HL-60 (cell line): ENCODE measurements at places on chromosomes 5 and 9.

GRCh38 chr5:145944328-145944727 is 8.0 kb downstream of the SH3RF2 start:
- DNase-seq, result no peak

DNA sequence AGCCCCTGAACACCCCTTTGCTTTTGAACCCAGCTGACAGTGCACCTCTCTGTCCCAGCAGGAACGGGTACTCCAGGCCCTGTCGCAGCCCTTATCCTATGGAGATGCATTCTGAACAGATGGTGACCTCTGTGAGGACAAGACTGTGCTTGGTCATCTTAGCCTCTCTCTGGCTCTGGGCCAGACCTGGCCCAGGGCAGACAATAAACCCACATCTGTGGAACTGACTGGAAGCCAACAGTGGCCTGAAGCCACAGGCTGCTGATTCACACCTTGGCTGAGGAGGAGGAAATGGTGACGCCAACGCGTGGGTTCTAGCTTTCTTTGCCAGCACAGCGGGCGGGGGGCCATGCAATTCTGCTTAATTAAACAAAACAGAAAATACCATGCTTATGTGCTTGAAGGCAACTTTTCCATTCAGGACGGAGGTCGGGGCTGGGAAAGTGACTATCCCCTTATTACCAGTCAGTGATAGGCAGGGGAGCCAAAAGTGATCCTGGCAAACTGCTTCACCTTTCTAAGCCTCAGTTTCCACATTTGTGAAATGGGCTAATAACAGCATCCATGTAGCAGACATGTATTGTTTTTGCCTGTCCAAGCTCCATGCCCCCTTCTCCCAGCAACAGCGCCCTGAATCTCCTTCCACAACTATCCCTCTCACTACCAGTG is 10.8 kb downstream of the SH3PXD2B start:
- no peak for DNase-seq

DNA sequence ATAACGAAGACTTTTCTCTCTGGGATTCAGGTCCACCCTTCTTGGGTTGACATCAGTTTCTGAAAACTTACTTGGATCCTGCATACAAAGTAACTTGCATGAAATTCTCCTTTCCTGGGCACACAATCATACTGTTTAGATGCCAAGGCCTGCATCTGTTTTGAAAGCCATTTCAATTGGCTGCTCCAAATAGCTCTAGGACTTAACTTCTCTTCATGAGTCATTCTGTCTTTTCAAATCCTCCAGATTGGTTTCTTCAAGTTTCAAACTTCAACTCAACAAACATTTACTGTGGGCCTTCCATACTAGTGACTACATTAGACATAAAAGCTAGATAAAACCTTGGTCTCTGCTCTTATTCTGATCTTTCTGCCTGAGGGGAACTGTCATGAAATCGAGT is 54.8 kb upstream of the HMHB1 start:
- DNase-seq, result no peak

GRCh38 chr5:129461711-129462332 is 1.7 kb downstream of the ADAMTS19 start:
- DNase-seq, result no peak

- no peak for DNase-seq
Measured at GRCh38 chr9:115883467-115884329, 269.9 kb upstream of the PAPPA start.

DNA sequence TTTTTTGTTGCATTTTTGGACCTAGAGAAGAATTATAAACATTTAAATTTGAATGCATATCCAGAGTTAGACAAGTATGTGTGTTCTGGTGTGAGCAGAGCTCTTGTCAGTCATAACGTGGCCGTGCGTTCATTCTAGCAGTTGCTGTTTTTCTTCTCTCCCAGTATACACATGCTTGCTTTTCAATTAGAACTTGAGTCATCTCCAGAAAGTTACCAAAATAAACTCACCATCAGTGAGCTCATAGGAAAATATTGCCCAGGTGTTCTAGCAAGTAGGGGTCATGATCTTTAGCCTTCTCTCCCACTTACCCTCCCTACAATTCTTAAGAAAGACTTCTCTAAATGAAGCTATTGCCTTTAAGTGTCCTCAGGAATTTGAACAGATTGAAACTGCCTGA is 247.5 kb upstream of the TUT7 start:
- no peak for DNase-seq

DNA sequence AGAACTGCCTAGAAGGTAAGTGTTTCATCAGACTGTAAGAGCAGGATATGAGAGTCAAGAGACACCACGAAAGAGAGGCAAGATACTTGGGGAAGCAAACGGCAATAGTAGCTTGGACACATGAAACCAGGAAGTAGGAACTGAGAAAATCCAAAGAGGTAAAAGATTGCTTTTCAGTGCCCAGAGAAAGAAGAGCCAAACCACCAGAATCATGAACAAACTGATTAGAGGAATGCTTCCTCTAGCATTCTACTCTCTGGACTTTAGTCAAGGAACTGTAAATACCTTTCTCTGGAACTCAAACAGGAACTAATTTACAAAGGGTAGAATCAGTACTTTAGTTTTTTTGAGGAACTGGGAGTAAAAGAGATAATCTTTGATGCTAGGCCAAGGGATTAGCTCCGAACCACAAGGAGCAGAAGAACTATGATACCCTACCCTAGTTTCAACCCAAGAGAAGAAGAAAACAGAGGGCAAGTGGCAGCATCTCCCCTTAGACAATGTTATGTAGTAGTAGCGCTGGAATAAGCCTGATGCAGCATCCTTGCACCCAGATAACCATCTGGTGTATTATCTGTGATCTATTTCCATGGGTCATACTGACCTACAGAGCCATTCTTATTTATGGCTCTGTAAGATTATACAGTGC is 41.3 kb downstream of the EFCAB9 start:
- DNase-seq, result no peak

DNA sequence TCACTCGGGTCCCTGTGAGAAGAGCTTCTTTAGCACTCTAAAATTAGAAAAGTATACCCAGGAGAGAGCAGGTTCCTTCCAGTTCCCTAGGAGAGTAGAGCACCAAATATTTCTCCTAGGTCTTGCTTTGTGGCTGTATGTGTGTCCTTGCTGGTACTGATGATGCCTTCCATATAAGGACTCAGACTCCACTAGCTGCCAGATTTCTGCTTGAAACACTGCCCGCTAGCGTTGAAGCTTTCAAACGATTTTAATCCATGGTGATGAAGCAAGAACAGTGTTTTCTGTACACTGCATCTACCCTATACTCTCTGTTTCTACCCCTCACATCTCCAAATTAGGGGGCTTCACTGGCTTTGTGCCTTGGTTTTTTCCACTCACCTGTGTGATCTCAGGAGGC is 2.4 kb upstream of the SMC2 start:
- DNase-seq, result peak; percentile 54

- no peak for DNase-seq
Measured at GRCh38 chr5:481347-481746, 38.4 kb downstream of the EXOC3 start.

DNA sequence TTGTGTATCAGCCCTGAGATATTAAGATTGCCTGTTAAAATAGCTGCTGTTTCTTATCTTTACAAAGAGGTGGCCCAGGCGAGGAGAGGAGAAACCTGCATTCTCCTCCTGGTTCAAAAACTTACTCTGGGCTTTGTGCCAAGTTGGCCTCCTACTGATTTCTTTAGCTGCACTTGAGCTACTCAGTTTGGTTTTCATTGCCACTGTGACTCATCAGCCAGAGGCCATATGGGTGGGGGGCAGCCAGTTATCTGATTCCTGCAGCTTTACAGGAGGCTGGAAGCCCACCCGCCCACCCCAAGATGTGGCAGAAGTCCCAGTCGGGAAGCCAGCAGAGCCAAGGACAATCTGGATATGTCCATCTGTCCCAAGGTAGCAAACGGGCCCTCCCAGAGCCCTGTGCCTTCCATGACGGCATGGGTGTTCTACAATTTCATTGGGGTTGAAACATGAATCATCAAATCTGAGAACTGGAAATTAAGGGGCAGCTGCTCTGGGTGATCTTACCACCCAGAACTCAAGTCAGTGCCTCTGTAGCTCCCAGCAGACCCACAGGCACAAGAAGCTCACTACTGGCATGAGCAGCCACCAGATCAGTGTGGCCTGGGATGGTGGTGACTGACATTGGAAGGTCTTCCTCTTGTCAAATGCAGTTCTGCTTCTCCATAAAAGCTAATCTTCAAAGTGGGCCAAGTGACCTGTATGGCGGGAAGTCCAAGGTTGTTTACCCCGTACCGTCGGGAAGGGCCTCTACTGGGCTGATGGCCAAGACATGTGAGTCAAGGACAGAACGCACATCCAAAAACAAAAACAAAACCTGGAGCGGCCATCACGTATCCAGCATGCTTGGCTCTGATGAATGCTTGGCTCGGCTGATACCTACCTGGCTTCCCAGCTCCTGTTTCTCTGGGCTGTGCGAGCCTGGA is 15.6 kb downstream of the FCN2 start:
- no peak for DNase-seq

DNA sequence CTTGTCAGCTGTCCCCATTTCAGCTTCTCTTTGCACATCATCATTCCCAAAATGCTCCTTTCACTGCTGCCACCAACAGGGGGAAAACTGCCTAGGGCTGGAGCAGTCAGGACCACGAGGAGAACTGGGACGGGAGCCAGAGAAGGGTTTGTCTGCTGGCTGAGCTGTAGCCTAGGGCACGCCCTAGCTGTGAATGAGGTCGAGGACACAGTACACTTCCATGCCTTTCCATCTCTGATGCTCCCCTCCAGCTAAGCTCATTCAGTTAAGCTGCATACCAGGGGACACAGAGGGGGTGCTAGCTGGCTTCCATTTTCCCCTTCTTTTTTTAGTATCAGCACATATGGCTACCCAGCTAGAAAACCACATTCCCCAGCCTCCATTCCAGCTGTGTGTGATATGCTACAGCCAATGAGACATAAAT is 64.7 kb downstream of the STK10 start:
- no peak for DNase-seq

DNA sequence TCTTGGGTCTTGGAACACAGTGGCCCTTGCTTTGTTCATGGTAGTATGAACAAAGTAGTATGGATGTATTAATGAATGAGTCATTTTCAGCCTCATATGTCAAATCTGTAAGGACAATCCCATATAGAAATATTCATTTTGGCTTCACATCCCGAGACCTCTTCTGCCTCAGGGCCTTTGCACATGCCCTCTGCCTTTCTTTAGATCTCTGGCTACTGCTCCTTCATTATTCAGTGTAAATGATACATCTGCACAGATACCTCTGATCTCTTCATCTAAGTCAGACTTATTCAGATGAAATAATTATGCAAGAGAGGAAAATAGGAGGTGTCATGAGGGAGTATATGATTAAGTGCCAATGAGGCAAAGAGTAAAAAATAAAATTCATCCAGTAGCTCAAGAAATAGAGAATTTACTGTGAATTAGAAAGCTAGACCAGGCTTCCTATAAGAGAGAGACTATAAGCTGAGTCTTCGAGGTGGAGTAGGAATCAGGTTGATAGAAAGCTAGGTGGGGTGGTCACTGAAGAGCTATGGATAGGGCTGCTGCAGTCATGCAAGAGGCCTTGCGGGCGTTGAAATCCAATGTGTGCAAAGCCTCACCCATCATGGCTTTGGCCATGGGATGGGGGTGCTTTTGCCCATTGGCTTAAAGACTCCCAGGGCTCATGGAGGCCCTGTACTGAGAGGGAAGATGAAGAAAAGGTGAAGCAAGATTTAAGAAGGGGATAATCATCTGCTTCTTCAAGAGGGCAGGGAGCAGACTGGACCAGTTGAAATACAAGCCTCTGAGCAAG is 3.7 kb upstream of the TTLL11 start:
- DNase-seq, result no peak

DNA sequence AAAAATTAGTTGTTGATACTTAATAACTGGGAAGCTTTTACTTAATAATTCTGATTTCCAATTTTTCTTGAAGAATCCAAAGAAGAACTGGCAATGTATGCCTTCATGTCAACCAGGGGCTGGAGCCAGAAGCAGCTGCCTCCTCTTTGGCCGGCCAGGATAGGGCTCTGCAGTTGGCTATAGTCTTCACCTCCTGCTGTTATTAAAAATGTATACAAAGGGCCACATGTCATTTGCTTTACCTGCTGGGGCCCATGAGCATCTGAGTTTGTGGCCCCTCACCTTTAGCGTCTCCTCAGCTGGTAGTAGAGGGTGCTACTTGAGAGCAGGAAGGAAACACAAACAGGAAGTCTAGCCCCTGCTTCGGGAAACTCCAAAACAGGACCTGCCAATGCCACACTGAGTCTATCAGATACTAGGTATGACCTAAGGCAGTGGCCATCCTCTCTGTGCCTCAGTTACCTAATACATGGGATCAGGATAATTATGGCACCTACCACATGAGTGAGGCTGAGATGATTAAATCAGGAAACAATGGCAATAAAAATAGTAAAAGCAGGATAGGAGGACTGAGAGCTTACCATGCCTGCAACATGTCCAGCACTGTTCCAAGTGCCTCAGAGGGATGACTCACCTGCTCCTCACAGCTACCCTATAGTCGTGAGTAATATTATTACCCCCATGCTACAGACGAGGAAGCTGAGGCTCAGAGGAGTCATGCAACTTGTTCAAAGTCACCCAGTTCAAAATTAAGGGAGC is 21.3 kb downstream of the CCDC69 start:
- DNase-seq, result peak; percentile 48

GRCh38 chr9:77763566-77763965 is 115.4 kb upstream of the GNA14 start:
- no peak for DNase-seq

DNA sequence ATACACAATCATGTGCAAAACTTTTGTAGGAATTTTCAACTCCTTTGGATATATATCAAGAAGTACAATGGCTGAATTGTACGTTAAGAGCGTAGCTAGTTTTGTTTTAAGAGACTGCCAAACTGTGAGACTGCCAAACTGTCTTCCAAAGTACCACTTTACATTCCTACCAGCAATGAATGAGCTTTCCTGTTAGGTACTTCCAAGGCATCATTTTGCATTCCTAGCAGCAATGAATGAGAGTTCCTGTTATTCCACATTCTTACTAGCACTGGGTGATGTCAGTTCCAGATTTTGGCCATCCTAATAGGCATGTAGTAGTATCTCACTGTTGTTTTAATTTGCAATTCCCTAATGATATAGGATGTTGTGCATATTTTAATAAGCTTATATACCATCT is 219.3 kb downstream of the KCNN2 start:
- no peak for DNase-seq

DNA sequence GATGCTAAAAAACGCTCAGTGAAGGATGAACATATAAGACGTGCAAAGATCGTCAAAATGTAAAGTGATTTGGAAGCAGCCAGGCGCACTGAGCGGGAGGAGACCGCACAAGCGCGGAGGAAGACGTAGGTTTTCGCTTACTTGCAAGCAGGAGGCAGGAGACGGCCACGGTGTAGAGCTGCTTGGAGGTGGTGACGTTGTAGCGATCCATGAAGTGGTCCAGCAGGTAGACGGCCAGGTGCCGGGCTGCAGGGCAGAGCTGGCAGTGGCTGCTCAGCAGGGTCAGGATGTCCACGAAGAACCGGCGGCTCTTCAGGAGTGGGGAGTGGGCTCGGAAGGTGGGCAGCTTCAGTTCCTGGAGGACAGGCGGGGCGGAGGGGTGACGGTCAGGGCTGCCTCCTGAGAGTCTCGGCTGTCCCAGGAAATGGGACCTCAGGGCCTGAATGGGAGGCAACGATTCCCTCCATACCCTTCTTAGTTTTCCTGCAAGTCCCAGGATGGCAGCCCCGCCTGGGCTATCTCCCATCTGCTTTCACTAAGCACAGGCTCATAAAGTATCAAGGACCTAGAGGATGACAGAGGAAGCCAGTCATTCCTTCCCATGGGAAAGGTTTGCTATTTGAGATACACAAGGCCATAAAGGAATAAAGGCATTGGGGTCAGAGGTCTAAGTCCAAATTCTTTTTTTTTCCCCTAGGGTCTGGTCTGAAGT is 31.8 kb downstream of the CCNJL start:
- DNase-seq, result no peak
